ENCODE measurements at places on chromosomes 4 and X. TPM values are rescaled to one million over a fixed set of nuclear protein-coding genes. Genes with fewer than 3 reads are reported as not detected.

- no peak for DNase-seq
Measured at GRCh38 chr4:107317611-107318010, 281.5 kb upstream of the DKK2 start.

DNA sequence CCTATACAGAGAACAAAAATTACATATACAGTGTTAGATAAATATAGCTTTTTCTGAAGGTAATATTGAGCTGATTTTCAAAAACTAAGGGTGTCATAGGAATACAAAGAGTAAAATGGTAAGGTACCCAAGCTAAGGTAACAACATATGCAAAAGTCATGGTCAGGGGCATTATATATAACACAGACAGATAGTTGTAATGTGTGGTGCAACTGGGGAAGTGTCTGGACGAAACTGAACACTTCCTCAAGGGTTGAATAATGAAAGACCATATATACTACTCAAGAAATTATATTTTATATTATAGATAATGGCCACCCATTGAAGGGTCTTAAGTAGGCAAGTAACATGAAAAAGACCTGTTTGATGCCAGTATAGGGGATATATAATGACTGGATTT is 262.1 kb upstream of the CXXC4 start:
- no peak for DNase-seq

Gene PDLIM5
- 426 TPM for total RNA-seq

Gene F9
- total RNA-seq = not detected

Gene DACH2
- total RNA-seq = 0.32 TPM

Gene SPANXD
- not detected for total RNA-seq

Gene TCEANC
- total RNA-seq = 2.9 TPM

Gene NLGN4X
- 6.9 TPM for total RNA-seq

Data from cardiac muscle cell (in vitro differentiated cells and primary cell).